RKO (cell line): ENCODE measurements at places on chromosomes 2 and 18.

DNA sequence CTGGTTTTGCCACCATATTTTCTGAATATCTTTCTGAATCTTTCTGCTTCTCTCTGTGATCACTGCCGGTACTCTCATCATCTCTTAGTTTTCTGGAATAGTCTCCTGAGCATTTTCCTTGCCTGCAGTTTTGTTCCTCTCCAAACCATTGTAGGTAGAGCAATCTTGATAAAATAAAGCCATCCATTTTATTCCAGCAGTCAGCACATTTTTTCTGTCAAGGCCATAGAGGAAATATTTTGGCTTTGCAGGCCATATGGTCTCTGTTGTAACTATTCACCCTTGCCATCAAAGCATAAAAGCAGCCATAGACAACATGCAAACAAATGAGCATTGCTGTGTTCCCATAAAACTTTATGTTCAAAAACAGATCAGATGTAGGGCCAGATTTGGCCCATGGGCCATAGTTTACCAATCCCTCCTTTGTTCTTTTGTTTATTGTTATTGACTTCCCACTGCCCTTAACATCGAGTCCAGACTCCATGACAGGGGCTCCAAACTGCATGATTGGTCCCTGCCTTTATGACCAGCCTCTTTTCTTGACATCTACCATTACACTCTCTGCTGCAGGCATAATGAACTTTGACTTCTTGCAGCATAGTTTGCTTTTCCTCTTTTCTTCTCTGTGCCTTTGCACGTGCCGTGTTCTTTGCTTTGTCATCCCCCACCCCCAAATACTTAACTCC is 29.8 kb downstream of the TMEM87B start:
- no peak for DNase-seq

DNA sequence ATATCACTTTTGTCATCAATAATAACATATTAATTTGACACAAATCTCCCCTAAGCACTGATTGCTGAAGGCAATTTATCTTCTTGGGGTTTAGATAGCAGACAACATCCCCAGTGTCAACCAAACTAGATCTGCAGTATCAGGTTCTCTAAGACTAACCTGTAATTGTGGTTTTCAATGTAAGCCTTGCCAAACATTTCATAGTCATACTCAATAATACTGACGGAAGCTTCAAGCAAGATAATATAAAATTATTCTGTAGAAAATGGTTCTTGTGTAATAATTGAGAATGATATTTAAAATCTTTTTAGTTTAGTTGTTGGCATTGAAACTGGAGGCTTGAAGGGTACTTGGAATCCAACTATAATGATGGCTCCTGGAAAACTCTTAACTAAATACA is 186.3 kb downstream of the RIT2 start:
- no peak for DNase-seq

DNA sequence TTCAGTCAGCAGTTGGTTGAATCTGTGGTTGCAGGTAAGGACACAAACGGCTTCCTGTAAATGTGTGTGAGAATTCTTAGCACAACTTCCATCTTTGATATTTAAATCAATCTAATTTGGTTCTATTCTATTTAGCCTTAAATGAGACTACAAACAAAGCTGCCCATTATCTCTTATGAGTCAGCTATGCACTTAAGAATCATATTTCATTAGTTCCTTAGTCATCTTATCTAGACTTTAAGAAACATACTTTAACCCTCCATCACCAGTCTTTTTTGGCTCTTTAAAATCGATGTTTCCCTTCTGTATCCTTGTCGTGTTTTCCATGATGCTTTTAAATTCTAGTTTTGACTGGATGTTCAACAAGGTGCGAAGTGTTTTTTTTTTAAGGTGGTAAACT is 114.4 kb upstream of the TMEM200C start:
- DNase-seq: no peak

DNA sequence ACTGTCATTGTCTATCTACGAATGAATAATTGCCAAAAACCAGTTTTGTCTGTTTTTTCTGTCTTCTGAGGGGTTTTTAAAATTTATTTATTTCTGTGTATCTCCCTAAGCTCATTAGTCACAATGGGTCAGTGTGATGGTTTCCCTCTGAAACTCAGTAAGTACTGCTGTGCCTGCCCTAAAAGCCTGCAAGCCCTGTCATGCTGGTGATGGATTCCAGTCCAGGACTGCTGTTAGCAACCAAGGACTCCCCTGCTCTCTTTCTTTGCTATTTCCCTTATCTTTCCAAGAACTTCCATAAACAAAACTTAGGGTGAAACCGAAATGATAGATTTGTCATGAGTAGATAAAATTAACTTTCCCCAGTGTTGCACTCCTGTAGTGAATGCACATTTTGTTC is 11.8 kb upstream of the DSG2 start:
- DNase-seq: no peak

- DNase-seq: no peak
Measured at GRCh38 chr2:239118675-239119211, 270.9 kb downstream of the TWIST2 start.

DNA sequence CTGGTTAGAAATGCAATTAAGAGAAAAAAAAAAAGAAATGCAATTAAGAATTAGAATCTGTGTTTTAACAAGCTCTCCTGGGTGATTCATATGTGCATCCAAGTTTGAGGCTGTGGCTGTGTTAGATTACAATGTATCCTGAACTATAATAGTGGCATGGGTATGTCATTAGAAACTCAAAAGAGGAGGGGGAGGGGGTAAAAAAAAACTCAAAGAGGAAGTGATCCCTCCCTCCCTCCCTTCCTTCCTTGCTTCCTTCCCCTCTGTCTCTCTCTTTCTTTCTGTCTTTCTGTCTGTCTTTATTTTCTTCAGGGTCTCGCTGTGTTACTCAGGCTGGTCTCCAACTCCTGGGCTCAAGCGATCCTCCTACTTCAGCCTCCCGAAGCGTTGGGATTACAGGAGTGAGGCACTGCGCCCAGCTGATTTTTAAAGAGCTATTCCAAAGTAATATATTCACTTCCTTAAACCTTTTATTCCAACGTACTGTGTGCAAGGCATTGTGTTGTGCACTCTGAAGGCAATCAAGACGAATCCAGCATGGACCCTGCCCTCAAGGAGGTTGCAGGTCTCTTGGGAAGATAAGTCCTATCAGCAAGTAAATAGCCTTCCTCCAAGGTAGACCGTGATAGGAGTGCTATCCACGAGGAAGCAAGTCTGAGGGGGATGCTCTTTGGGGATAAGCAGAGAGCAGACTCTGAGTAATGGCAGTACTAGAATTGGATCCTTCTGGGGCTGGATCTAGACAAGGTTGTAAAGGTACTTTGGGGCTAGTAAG is 35.9 kb upstream of the MCFD2 start:
- DNase-seq: no peak

GRCh38 chr2:54353216-54353615 is 97.2 kb upstream of the TSPYL6 start:
- no peak for DNase-seq

DNA sequence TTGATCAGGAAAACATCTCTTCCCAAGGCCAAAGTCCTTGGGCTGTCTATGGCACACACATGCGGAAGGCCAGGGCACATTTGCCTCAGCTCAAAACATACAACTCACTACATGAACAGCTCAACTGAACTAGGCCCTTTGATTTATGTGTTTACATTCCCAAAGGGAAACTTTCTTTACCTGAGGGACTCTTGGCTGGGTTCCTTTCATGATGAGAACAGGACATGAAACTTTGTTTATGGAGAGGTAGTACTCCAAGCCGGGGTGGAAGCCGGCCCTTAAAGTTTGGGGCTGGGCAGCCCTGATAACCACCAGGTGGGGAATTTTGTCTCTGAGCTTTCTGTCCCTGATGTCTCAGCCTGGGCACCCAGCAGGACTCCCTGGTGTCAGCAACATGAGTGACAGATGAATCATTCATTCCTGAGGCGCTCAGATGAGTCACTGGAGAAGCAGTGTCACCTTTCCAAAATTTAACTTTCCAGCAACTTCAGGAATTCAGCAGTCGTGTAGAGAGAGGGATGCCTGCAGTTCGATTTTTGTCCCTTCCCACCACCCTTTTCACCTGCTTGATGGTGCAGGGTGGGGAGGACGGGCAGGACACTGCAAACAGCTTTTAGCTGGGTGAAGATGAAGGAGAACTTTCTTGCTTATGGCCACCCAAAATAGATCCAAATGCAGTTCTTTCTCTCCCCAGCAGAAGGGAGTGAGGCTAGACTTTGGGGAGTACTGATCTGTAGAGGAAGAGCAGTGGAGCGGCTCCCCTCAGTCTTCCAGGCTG is 331.6 kb downstream of the DYSF start:
- DNase-seq: peak; percentile 72

DNA sequence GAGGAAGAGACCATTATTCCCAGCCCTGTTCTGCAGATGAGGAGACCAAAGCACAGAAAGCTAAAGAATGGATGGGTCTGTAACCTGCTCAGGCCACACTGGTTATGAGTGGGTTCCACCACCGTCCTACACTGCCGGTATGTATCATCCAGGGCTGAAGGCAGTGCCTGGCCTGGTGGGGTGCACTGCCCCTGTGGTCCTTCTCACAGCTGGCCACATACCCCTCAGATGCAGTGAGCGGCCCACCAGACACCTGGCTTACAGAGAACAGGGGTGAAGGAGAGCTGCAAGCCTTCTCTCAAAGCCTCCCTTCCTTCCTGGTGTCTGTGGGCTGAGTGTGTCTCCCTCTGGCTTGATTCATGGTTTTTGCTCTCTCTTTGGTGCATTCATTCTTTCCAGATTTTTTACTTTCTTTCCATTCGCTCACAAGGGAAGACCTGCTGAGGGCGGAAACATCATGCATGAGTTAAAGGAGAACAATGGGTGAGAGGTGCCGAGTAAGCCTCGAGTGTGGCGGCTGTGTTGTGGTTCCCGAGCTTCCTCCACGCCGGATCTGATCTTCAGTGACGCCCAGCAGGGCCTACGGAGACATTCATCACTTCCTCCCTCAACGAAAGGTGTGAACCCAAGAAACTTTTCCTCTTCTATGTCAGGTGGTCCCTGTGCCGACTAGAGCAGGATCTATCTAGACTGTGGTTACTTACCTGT is 62.1 kb upstream of the REL start:
- DNase-seq: no peak

- peak; percentile 28 for DNase-seq
Measured at GRCh38 chr2:232898592-232899543, 28.8 kb downstream of the SNORC start.

GRCh38 chr18:9741793-9742523 is 33.9 kb downstream of the RAB31 start:
- no peak for DNase-seq

GRCh38 chr18:72727038-72727655 is 140.6 kb downstream of the NETO1 start:
- DNase-seq: no peak

DNA sequence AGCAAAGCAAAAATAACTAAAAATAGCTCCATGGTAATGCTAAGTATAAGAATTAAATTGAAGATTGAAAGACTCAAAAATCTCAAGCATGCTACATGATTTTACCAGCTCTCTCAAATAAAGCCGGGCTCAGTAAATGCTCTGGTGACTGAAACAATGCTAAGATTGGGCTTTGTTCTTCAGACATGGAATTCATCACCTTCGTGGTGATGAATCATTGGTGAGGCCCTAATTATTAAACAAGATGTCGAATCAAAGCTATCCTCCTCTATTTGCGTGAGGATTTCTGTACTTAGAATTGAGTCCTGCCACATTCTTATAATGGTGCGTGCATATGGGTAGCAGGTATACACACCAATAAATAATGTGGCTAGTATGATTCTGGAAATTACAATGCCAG is 58.8 kb upstream of the LRRTM1 start:
- no peak for DNase-seq

GRCh38 chr18:25516747-25517498 is 165.0 kb upstream of the ZNF521 start:
- no peak for DNase-seq

GRCh38 chr2:10309286-10309685 is 6.6 kb downstream of the HPCAL1 start:
- DNase-seq: no peak

DNA sequence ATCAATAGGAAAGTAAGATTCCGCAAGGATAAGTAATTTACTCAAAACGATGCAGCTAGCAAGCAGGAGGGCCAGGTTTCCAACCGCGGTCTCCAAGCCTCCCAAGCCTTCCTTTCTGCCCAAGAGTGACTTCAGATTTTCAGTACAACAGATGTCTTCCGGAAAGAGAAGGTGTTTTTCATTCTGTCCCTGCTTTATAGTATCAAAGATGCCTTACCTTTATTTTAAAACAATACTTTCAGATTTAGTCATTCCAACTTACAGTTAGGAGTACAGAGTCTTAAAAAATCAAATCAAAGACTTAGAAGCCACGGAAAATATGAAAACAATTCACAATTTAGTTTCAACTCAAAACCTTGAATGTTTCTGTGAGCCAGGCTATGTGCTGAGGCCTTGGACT is 43.6 kb downstream of the CYB5A start:
- no peak for DNase-seq

- no peak for DNase-seq
Measured at GRCh38 chr18:23196119-23197007, 61.1 kb downstream of the CABLES1 start.

GRCh38 chr18:58276789-58277739 is 233.0 kb downstream of the NEDD4L start:
- DNase-seq: no peak

- no peak for DNase-seq
Measured at GRCh38 chr2:38171208-38171855, 95.4 kb upstream of the CYP1B1 start.

GRCh38 chr2:101704816-101705578 is 7.5 kb downstream of the MAP4K4 start:
- no peak for DNase-seq
